KBM-7 (cell line): ENCODE measurements at places on chromosomes 13 and 19.

- no peak for DNase-seq
Measured at GRCh38 chr19:22528956-22529355, 105.2 kb upstream of the ZNF492 start.

GRCh38 chr13:41098761-41099160 is 33.8 kb downstream of the KBTBD6 start:
- DNase-seq, result no peak

- no peak for DNase-seq
Measured at GRCh38 chr13:114135731-114136171, 3.3 kb upstream of the RASA3 start.

GRCh38 chr13:109156181-109156935 is 526.9 kb downstream of the MYO16 start:
- no peak for DNase-seq

- no peak for DNase-seq
Measured at GRCh38 chr13:109728791-109729731, 57.3 kb downstream of the IRS2 start.

DNA sequence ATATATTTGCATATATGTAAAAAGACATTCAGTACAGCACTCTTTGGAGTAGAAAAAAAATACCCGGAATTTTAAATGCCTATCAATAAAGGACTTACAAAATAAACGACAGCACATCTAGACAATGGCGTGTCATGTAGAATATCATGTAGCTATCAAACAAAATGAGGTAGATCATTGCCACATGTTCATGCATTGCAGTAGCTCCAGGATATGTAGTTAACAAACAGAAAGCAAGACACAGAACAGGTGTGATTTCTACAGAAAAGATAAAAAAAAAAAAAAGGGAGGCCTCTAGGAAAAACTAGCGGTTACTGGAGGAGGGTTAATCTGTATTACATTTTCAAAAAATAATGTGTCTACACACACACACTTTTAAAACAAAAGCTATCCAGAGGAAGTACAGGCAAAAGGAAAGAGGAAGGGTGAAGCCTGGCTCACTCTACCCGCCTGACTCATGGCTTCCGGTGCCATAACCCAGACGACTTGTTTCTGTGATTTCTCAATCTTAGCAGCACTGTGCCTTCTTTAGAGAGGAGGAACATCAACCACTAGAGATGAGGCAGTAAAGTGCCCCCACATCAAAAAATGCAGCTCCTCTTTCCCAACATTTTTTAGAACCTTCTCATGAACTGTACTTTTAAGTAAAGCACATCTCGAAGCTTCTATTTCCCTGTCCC is 6.9 kb downstream of the KCTD12 start:
- DNase-seq, result peak; percentile 93

DNA sequence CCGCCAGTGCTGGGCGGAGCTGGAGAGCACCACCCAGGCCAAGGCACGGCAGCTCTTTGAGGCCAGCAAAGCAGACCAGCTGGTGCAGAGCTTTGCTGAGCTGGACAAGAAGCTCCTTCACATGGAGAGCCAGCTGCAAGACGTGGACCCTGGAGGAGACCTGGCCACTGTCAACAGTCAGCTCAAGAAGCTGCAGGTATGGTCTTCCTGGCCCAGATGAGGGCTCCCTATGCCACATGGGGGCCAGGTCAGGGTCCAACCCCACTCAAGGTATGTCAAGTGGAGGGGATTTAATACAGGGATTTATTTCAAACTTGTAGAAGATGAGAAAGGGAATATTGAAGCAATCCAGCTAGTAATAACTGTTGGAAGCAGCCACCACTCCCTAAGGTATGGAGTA is 42.5 kb upstream of the SHKBP1 start:
- no peak for DNase-seq
